ENCODE measurements at places on chromosomes 6 and 20.

DNA sequence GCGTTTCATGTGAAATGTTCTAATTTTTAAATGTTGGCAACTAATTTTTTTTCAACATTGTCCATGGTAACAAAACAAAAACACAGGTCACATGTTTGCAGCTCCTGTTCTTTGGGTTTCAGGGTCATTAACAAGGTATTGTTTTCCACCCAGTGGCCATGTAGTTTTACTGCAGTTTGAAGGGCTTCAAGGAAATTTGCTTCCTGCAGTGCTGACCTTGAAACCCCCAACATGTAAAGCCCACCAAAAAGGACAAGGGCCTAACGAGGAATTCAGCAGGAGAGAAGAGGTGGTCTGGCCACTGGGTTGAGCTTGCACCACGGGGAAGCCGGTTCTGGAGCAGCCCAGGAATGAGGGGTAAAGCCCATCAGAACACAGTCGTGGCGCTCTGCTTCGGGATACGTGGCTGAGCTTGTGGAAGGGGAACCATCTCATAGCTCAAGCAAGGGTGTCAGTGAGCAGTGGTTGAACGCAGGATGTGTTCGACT, 13.9 kb upstream of the KLHL31 start:
- DNase-seq: no peak

DNA sequence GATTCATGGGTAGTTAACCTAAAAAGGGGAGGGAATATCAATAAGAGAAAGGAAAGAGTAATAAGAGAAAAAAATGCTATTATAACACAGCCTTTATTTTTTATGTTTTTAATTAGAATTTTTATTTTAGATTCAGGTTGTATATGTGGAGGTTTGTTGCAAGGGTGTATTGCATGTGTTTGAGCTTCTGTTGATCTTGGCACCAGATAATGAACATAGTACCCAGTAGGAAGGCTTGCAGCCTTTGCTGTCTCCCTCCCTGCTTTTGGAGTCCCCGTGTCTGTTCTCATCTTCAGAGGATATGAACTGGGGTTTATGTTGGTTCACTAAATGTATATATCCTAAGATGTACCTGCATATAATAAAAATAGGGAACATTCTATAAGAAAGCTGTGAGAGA, 250.0 kb downstream of the UST start:
- DNase-seq: no peak

DNA sequence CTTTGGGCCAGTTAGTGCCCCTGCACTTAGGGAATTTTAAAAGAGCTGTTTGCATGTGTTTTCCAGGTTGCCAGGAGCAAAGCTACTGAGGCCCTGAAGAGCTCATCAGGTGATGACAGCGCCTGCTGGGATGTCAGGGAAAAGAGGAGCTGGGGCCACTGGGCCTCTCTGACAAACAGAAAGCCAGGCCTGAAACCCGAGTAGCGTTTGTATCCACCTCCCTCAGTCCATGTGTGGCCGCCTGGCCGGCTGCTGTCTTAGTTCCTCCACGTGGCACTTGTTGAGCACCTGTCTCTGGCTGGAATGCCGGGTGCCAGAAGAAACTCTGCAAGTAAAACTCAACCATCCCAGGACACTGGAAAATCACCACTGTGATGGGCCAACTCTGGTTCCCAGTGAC, 601.2 kb downstream of the CDH26 start:
- no peak for DNase-seq

- DNase-seq: no peak
Observed at GRCh38 chr6:2597991-2598390, 152.7 kb downstream of the MYLK4 start.

DNA sequence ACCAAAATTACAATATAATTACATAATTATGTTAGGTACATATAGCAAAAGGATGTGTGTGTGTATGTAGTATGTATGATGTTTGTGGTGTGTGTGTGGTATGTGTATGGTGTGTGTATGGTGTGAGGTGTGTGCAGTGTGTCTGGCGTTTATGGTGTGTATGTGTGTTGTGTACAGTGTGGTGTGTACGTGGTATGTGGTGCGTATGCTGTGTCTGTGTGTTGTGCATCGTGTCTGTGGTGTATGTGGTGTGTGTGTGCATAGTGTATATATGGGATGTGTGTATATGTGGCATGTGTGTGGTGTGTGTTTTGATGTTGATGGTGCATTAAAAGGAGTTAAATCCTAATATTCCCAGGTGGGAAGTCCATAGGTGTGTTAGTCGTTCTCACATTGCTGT, 62.8 kb downstream of the PLG start:
- DNase-seq: no peak

DNA sequence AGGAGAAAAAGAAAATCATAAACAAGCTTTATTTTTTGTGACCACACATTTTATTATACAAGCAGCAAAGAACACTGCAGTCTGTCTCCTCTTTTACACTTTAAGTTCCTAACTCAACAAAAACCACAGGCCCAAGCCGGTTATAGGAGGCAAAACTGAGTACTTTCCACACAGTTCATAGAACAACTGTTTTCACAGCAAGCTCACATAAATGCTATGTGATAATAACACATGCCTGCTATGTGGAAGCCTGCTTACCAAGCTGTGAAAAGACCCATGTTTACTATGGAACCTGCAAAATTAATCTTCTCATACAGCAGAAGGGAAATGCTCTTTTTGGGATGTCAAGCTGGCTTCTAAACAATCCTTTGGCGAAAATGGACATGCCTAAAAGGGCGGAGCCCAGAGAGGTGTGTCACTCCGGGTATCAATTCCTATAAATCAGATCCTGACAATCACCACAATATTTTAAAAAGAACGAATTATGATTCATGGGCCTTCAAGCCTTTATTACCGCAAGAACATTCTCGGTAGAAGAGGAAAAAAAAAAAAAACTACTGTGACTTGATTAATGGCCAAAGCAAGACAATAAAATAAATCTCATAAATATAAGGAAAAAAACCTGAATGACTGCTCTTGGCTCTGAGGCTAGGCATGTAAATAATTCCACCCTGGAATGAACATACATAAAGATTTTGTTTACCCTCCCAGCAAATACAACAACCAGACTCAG, 2.6 kb downstream of the TRERF1 start:
- no peak for DNase-seq

Data from CD4-positive, alpha-beta T cell treated with Interleukin-6 for 4 hours (primary cell).